BE2C (cell line): ENCODE measurements at places on chromosomes 3 and 15.

DNA sequence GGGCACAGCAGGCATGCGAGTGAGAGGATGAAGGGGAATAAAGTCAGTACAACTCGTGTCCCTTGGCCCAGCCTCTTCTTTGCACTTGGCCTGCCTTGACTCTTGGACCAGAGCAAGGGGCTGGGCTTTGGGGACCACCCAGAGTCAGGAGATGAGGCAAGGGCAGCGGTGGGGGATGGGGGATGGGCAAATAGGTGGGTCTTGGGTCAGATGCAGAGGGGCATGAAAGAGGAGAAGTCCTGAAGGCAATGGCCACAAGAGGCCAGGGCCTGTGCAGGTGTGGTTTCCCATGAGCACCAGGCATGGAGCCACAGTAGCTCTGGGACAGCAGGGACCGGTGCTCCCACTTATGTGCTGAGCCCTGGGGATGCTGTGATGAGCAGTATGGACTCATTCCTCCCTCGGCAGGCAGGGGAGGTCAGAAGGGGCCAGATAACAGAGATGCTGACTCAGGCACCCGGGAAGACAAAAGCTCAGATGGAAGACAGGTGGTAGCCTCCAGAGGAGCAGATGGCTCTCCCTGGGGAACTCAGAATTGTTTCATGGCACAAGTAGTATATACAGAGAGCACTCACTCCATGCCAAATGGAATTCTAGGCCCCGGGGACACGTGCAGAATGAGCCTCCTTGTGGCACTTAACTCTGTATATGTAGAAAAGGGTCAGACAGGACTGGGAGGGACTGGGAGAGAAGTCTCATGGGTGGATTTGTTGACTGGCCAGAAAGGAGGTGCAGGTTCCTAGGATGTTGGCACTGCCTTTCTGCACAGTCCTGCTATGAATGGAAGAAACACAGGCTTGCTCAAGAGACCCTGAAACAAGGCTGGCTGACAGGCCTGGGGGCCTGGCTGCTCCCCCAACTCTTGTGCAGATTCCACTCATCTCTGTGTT is 14.3 kb downstream of the ZBTB47 start:
- peak; percentile 72 for DNase-seq

DNA sequence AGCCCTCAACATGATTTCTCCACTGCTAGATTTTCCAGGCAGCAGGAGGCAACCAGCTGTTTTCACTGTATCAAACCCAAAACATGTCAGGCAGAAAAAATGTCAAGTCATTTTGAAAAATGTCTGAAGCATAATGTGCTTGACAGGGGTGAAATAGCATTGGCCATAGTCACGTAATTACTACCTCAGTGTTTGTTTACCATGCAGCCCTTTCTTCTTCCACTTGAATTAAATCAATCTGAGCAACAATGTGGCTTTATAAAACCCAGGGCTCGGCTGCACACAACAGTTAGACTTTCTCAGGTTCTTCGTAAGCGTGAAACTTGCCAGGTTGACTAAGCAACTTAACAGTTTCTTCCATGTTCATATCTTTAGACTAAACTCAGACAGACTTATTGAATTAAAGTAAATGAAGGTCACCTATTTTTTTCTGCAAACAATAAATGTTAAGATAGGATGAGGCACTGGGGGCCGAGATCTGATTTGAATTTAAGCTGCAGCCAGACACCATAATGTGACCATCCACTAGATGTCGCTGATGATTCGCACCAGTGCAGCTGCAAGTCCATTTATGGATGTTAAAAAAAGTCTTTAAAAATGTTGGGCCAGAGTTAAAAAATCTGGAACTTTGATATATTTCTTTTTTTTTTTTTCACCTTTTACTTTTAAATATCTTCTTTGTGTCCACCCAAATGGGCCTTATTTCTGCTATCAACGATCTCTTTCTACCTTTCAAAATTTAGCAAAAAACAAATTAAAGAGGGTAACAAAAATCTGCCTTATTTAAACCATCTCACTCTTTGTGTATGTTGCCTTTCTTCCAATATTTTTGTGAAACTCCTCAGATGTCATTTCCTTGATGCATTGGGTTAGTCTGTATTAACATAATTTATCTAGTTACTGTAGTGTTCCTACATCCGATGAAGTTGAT is 305.9 kb downstream of the CACNA2D3 start:
- peak; percentile 58 for DNase-seq

DNA sequence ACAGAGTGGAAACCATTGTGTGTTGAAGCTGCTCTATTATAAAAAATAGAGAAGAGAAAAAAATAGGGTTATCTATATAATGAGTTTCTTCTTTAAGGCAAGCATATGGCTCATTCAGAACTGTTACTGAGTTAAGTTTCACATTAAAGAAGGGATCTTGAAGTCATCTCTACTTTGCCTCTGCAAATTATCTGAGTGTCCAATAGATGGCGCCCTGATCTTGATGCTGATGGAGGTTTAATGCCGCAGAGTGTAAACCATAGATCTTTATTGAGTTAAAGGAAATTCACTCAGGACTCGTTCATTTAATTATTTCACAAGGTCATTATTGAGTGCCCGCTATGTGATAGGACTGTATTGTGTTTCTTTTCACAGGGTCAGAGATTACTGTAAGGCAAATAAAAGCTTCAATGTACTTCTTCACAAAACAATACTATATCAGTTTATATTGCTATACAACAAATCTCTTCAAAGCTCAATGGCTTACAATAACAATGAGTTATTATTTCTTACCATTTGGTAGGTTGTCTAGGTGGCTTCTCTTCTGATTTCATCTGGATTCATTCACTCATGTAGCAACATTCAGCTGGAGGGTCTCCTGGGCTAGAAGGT is 171.4 kb downstream of the NSUN3 start:
- peak; percentile 43 for DNase-seq

DNA sequence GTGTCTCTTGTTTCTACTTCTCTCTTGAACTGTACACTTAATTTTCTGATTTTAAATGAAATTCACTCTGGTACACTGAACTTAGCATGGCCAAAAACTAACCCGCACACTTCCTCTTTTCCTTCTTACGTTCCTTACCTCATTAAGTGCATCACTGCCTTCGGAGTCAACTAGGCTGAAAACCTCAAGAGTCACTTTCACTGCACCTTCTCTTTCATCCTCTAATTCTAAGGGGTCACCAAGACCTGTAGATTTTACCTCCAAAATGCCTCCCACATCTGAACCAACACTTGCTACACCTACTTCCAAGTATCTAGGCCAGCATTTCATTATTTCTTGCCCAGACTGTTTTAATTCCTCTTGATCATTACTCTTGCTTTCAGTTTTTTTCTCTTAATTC is 6.6 kb downstream of the CBLB start:
- DNase-seq = no peak

DNA sequence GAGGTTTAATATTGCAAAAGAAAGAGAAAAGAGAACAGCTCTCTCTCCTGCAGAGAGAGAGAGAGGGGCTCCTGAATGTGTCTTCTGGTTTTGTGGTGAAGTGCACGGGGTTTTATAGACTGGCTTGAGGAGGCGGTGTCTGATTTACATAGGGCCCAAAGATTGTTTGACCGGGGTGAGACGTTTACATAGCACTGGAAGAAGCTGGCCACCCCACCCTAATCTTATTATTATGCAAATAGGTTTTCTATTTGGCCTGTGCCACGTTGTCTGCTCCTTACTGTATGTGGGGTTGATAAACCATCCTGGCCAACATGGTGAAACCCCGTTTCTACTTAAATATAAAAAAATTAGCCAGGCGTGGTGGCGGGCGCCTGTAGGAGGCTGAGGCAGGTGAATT is 268.6 kb downstream of the SV2B start:
- no peak for DNase-seq
